ENCODE measurements at places on chromosomes 16 and 17.

GRCh38 chr17:9968881-9969280 is 63.8 kb upstream of the RCVRN start:
- no peak for DNase-seq

DNA sequence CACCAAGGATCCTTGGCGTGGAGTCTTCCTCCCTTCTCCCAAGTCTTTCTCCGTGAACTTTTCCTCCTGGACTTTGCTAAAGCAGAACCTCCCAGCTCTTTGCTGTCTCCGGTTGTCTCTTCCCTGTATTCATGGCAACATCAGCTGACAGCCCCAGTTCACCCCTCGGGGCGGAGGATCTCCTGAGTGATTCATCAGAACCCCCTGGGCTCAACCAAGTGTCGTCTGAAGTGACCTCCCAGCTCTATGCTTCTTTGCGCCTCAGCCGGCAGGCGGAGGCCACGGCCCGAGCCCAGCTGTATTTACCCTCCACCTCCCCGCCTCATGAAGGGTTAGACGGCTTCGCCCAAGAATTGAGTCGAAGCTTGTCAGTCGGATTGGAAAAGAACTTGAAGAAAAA is 943 bp downstream of the CNTROB start:
- peak; percentile 80 for DNase-seq

- peak; percentile 81 for DNase-seq
Observed at GRCh38 chr17:47649972-47650524, 329 bp downstream of the KPNB1 start.

- DNase-seq = no peak
Observed at GRCh38 chr16:85373741-85374570, 239.2 kb upstream of the GSE1 start.

DNA sequence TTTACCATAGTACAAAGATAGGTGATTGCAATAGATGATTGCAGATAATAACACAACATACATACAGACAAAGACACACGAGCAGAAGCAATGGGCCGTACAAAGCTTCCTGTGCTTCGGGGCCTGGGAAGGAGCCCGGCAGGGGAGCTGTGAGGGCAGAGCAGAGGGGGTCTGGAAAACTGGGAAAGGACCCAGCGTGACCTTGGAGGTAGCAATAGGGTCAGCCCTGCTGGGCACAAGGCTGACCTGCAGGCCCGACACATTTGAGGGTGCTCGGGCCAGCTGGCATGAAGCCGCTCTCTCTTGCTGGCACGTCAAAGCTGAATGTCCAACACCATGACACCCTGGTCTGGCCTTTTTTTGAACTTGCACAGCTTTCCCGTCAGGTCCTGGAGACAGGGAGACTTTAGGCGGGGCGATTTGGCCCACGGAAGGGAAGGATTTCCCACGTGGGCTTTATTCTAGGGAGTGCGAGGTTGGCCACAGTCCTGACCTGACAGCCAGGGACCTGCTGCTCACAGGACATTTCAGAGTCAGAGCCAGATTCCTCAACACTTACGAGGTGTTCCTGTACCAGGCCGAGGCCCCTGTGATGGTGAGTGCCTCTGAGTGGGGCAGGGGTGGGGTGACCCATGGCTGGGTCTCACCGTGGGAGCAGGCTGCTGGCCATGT is 83.2 kb downstream of the NTN1 start:
- DNase-seq = no peak

DNA sequence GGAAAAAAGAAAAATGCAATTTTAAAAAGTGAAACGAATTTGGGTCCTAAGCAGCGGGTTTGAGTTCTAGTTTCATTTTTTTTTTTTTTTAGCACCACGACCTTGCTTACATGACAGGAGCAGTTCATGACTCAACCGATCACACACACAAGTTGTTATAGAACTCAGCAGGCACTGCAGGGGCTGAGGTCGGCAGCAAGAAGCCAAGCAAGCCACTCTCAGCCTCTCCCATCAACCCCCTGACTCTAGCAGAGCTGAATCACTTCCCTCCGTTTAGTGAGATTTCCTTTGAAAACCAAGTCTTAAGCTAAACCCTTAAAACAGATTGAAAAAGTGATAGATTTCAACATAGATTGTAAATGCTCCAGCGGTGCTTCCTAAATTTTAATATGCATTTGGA is 520.8 kb downstream of the HAPSTR1 start:
- no peak for DNase-seq

GRCh38 chr16:22751685-22752084 is 62.3 kb upstream of the HS3ST2 start:
- DNase-seq = no peak

- no peak for DNase-seq
Observed at GRCh38 chr16:56688762-56689161, 6.5 kb downstream of the MT1X start.

DNA sequence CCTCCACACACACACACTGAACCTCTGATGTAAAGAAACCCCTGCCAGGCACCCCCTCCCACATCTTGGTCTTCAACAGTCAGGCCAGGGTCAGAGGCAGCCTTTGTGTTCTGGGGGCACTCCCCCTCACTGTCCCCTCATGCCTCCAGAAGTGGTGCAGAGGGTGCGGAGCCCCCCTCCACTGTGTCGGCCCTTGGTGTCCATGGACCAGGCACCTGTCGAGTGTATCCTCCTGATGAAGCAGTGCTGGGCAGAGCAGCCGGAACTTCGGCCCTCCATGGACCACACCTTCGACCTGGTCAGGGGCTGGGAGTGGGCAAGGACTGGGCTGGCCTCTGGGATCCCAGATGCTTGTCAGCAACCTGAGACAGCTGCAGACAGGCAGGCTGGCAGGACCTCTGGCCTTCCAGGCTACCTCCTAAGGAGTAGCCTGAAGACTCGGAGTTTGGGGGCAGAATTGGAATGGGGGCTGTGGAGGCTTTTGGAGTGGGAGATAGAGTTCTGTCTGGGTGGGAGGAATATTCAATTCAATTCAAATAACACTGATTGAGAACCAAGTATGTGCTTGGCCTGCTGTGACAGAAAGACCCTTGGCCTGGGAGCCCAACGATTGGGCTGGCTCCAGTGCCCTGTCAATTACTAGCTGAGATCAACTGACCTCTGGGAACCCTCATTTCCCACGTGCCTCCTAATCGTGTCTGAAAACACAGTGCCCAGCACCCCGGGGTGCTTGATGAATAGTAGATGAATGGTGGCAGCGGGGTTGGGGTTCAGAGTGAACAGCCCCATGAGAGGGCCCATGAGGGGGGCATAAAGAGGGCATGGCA is 11.5 kb downstream of the GUCY2D start:
- DNase-seq = peak; percentile 48
